Hippocampal formation (tissue), 2 donors: ENCODE measurements at places on chromosomes 16 and 17.

GRCh38 chr17:67615736-67616135, 102.0 kb upstream of the NOL11 start:
- DNase-seq: no peak

DNA sequence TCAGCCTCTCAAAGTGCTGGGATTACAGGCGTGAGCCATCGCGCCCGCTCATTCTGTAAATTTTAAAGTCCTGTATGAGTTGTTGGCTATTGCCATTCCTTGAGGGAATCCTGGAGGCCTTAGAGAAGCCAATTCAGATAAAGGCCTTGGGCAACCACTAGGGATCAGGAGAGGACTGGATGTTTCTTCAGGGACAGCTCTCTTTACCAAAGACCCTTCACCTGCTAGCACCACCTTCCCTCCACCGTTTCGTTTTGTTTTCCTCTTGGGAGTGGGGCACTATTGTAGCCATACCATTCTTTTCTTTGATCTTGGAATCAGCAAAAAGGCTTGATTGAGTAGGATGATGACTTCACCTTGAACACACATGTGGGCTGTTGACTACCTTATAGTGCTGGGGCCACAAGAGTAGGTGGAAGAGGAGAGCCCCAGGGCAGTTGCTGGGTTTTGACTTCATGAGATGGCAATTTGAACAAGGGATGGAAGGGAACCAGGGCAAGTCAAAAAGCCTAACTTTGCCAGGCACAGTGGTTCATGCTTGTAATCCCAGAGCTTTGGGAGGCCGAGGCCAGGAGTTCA, 7.0 kb upstream of the ANKRD40CL start:
- DNase-seq: no peak

DNA sequence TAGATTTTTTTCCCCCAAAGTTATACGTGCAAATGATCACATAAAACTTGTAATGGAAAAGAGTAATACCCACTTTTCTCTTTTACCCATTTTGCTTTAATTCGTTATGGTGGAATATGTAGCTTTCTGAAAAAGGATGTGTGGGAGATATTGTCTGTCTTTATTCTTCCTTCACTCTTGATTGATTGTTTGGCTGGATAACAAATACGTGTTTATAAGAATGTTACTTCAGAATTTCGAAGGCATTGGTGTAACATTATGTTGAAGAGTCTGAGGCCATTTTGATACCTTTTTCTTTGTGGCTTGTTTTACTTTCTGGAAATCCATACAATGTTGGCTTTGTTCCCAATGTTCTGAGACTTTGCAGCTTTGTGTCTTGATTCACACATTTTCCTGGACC, 71.4 kb downstream of the BCAS3 start:
- no peak for DNase-seq

GRCh38 chr16:85078952-85079351, 33.3 kb downstream of the CIBAR2 start:
- no peak for DNase-seq

DNA sequence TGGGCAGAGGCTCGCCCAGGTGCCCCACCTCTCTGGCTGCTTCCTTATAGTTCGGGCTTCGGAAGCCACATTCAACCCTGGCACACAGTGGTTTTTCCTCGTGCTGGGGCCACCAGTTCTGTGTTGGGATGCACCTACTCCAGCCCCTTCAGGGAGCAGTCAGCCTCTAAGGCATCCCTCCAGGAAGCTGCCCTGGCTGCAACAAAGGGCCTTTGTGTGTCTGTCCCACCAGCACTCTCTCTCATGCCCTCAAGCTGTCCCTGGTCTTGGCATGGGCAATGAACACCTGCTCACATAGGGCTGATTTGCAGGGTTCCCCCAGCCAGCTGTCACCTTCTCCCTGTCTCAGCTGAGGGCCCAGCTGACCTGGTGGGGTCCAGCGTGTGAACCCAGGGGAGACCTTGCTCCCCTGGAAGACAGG, 754 bp upstream of the NOXO1 start:
- no peak for DNase-seq

DNA sequence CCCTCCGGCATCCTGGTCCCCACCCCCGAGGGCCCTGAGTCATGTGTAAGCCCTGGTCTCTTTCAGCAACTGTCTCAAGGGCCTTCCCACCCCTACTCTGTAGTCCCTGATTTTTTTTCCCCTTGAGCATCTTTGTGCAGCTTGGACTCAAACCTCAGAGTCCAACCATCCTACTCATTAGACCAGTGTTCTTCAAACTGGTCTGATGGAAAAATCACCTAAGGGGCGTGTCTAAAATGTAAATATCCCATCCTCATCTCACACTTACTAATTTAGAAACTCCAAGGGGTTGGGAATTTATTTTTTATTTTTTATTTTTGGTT, 624 bp downstream of the G6PC3 start:
- no peak for DNase-seq

- no peak for DNase-seq
These were observed 99.7 kb upstream of the HAS3 start for GRCh38 chr16:69005641-69006355.
